PC-3 (cell line): ENCODE measurements at places on chromosomes 3 and 15.

- DNase-seq, result no peak
These were observed 17.6 kb downstream of the FAM107A start for GRCh38 chr3:58559586-58559985.

DNA sequence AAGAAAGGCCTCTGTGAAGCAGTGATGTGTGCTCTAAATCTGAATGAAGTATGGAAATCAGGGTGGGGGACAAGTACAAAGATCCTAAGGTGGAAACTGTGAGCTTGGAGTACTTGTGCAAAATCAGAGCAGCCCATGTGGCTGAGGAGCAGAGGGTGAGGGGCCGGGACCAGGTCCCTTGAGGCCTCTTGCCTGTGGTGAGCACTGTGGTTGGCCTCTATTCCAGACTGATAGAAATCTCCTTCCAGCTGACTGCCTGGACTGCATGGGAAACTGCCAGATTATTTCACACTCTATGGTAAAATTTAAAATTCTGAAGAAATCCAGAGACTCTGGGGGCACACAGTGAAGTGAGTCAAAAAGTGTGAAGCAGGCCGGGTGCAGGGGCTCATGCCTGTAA is 81.4 kb downstream of the TM4SF4 start:
- DNase-seq, result no peak

DNA sequence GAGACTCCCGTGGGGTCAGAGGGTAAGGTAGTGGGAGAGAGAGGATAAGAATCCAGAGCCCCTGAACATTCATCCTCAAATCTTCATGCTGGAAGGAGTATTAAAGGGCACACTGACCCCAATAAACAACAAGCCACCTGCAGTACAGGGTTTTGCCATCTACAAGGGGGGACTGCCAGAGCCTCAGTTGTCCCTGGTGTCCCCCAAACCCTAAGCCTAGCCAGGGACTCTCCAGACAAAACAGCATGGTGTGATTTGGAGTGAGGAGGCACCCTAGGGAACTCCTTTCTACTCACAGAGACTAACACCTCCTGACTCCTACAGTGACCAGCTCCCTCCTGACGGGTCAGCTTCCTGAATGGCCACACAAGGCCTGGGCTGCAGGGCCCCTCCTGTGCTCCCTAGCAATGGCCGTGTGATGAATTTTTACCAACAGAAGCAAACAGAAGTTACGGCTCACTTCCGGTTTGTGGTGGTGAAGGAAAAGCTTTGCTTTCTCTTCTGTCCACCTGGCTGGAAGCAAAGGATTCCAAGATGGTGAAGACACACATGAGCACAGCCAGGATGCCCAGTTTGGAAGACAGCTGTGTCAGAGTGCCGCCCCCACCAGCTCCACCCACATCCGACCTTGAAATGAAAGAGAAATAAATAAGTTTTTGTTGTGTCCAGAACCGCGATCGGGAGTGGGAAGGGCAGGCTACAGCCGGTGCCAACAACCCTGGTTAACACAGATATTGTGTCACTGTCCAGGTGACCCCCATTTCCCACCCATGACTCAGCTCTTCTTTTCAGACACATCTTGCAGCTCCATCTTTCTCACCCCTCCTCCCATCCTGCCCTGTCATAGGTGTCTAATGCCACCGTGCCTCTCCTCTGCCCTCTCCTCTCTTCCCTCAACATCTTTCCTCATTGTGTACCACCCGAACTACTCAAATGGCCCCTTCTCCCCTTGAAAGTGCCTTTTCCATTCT is 69.6 kb upstream of the ATP13A3 start:
- peak; percentile 17 for DNase-seq

DNA sequence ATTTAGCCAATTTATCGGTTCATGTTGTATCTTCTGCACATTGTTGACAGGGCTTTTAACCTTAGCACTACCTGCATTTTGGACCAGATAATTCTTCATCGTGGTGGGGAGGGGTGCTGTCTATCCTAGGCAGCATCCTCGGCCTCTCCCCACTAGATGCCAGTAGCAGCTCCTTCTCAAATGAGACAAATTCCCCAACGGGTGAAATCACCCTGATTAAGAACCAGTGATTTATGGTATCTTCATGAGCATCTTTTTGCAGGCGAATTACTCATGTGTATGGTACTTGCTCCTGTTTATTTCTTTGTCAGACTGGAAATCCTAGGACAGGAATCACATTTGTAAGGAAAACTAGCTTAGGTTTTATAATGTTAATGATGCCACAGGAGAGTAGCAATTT is 68.0 kb downstream of the C3orf70 start:
- peak; percentile 29 for DNase-seq

- no peak for DNase-seq
These were observed 158.8 kb upstream of the GPR149 start for GRCh38 chr3:154588831-154589230.

DNA sequence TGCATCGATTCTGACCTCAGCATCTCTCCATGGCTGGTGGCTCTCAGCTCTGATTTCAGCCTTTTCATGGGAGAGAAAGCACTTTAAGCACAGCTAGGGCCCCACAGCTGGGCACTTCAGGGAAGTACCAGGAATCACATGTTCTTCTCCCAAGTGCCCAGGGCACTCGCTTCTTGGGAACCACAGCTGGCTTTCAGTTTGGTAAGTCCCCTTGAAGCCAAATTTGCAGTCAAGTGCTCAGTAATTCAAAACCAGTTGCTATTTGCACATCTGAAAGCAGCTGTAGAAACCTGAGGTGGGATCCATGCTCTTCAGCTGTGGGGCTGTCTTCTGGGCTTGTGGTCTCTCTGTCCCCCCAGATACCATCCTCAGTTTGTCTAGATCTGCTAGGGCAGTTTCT is 12.8 kb downstream of the GABRA5 start:
- no peak for DNase-seq

DNA sequence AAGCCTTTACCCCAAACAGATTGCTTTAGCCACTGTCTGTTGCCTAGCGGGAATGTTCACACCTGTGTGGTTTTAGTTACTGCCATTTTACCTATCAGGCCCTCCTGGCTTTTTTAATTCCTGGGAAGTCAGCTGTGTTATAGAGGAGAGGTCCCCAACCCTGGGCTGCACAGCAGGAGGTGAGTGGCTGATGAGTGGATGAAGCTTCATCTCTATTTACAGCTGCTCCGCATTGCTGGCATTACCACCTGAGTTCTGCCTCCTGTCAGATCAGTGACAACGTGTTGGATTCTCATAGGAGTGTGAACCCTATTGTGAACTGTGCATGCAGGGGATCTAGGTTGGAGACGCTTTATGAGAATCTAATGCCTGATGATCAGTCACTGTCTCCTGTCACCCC is 127.0 kb downstream of the MBNL1 start:
- DNase-seq, result no peak

DNA sequence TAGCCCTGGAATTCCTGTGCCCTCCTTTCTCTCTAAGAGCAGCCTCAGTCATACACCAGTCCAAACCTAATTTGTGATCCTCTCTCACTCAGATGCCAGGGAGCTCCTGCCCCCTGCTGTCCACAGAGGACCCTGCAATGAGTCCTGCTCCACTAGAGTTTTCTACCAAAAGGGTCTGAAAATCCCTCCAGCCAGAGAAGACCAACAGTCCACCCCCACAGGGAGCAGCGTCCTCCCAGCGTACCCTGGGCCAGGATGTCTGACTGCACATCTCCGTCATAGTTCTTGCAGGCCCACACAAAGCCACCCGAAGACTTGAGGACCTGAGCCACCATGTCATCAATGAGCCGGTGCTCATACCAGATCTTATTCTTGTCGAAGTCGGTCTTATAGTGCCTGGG is 15.4 kb downstream of the IDH2 start:
- DNase-seq, result peak; percentile 68

- DNase-seq, result no peak
These were observed 17.3 kb downstream of the LTF start for GRCh38 chr3:46447228-46447985.

GRCh38 chr3:25419251-25419650 is 8.8 kb upstream of the RARB start:
- no peak for DNase-seq

DNA sequence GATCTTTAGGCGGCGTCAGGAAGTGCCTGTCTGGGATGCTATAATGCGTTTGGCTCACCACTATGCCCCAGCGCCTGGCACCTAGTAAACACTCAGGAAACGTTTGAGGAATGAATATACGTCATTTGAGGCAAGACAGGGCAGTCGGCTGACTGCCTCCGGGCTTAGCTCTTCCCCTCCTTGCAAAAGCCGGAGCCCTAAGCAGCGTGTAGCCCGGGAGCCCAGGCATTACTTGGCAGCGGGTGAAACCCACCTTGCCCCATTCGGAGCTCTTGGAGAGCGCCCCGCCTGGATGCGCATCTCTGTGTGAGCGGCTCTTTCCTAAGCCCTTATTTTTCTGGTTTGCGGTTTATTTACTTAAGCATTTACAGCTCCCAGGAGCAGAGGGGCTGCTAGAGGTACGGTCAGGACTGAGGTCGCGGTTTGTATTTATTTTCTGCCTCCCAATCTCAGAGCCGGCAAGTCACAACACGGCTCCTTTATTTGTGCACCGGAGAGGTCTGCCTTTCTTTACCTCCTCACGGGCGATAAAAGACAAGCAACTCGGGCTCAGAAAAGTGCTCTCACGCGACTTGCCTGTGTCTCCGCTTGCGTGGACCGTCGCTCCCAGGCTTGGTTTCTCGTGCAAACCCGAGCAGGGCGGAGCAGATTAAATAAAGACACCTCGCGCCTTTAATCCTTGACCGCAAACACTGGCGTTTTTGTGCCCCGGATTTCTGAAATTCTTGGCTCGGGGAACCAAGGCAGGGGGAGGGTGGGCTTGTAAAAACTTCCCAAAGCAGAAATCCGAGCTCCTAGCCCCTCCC is 737 bp upstream of the ITPR1 start:
- DNase-seq, result peak; percentile 79

DNA sequence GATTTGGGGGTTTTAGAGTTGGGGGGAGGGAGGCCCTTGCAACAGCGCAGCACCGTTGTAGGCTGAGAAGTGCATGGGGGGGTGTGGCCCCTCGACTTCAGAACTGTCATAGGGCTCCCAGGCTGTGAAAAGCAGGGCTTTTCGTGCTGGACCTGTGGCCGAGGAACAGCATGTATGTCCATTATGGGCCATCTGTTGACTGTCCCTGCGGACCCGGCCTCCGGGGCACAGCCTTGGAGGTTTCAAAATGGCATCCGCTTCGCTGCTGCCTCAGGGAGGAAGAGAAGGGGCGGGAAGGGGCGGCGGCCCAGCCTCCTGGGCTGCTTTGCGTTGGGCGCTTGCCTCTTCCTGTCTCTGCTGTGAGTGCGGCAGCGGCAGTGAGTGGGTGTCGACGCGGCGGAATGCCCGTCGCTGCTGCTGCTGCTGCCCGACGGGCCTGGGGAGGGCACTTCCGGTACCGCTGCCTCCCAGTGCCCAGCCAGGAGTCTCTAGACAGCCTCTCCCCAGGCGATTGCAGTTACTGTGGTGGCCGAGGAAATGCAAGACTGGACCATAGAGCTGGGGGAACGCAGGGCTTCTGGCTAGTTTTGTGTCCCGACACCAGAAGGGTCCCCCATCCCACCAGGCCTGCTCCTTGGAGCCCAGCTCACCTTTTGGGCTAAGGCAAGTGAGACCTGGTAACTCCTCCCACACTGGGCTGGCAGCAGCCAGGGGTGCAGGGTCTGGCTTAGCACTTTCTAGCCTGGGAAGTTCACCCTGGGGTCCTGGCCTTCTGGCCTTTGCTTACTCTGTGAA is 1.9 kb downstream of the GNAI2 start:
- peak; percentile 89 for DNase-seq

DNA sequence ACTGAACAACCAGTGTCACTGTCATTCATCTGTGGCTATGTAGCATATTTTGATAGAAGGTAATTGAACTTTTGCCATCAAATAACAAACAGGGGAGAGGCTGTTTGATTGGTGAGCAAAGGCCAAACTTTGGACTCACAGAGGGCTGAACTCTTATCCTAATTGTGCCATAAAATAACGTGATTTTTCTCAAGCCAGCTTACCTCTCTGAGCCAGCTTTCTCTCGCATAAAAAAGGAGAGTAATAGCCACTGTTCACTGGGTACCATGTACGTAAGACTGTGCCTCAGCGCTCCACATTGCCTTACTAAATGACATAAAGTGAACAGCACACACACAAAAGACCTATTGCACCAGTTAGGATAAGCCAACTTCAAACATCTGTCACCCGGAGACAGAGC is 216.9 kb downstream of the LRTM1 start:
- no peak for DNase-seq

DNA sequence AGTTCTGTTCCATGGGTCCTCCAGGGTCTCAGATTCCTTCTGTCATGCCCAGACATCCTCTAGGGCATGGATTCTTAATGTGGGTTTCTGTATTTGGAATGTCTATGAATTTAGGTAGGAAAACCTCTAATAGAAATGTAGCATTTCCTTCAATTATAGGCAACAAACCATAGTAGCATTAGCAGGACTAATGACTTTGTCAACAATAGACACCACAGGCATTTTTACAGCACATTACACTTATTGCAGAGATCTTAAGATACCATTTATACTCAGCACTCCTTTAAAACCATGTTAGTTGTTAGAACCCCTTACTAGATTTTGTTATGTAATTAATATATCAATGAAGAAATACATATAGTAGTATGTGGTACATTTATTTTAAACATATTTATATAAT is 77.8 kb upstream of the TBC1D5 start:
- DNase-seq, result no peak

DNA sequence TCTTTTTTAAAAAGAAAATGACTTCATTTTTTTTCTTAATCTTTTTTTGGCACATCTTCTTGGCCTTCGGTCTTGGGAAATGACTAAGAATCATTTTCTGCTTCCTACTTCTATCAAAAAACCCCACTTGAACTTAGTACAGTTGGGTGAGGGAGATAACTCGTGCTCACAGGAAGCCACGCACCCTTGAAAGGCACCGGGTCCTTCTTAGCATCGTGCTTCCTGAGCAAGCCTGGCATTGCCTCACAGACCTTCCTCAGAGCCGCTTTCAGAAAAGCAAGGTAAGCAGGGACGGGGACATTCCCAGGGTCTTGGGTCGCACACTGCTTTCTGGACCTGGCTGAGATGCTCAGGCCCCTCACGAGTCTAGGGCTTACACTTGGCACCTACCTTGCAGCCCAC is at the start of gene CCR4:
Gene CCR4 (plus strand): TSS at position 235 of the 402 bp plus-strand sequence. CDS start 1,779 bp downstream, outside the sequence.
- no peak for DNase-seq

GRCh38 chr3:194350726-194351071 is 429 bp downstream of the CPN2 start:
- DNase-seq, result no peak

- peak; percentile 60 for DNase-seq
These were observed 16.9 kb downstream of the TCAIM start for GRCh38 chr3:44355362-44356033.

DNA sequence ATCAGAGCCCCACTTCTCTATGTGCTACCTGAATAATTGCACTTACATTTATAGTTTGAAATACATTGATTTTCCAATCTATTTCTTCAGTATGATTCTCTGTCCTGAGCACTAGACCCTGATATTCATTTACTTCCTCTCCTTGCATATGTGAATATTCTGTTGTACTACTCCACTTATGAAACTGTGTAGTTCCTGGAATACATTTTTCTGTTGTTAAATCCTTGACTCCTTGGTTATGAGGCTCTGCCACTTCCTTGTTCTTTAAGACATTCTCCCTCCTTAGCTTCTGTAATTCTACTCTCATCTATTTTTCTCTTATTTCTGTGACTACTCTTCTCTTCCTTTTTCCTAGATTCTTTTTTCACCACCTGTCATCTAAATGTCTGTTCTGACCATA is 12.9 kb upstream of the MGA start:
- DNase-seq, result no peak
